ENCODE measurements at places on chromosomes 5 and 9.

DNA sequence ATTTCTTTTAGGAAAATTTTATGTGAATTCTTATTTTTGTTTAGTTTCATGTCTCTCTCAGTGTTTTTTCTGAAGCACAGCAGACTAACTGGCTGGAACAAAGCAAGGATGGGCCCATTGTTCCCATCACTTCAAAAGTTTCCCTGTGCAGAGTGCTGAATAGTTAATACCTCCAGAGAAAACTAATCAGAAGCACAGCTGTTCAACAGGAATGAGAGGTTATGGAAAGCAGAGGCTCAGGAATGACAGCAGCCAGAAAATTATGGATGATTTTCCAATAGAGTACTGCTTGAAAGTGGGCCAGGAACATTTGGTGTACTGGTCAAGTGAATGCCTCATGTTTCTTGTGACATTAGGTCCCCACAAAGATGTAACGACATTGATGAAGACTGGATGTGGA lies 173.0 kb upstream of the TARS1 start:
- no peak for DNase-seq

DNA sequence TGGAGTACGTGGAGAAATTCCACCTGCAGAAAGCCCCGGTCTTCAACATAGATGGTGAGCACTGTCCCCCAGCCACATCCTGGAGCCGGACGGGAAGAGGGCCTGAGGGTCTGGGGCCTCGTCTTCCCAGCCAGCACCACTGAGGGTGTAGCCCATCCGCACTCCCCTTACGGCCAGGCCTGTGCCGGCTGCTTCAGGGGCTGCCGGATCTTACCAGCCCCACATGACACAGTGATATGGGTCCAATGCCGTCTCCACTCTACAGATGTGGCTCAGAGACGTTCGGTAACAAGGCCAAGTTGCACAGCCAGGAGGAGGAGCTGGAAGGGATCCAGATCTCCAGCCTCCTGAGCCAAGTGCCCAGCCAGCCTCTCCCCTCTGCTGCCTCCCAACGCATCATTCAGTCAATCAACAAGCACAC lies 21.3 kb downstream of the GLT6D1 start:
- DNase-seq, result no peak

DNA sequence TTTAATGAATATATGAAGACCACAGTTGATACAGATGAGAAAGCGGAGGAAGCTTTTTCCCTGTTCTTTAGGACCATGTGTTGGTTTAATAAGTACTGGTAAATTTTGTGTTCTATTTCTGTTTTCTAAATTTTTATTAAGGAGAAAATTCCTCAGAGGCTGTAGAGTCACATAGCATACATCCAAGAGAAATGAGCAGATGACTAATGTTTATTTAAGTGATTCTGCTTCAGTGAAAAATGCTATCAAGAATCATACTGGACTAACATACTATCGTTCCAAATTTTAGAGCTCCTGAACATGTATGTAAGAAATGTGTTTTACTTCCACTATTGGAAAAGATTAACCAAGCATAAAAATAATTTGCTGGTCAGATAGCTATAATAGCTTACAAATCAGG lies 115.0 kb downstream of the KIAA1958 start:
- DNase-seq, result no peak

- no peak for DNase-seq
Observed at GRCh38 chr5:143713047-143714003, 98.6 kb upstream of the HMHB1 start.

DNA sequence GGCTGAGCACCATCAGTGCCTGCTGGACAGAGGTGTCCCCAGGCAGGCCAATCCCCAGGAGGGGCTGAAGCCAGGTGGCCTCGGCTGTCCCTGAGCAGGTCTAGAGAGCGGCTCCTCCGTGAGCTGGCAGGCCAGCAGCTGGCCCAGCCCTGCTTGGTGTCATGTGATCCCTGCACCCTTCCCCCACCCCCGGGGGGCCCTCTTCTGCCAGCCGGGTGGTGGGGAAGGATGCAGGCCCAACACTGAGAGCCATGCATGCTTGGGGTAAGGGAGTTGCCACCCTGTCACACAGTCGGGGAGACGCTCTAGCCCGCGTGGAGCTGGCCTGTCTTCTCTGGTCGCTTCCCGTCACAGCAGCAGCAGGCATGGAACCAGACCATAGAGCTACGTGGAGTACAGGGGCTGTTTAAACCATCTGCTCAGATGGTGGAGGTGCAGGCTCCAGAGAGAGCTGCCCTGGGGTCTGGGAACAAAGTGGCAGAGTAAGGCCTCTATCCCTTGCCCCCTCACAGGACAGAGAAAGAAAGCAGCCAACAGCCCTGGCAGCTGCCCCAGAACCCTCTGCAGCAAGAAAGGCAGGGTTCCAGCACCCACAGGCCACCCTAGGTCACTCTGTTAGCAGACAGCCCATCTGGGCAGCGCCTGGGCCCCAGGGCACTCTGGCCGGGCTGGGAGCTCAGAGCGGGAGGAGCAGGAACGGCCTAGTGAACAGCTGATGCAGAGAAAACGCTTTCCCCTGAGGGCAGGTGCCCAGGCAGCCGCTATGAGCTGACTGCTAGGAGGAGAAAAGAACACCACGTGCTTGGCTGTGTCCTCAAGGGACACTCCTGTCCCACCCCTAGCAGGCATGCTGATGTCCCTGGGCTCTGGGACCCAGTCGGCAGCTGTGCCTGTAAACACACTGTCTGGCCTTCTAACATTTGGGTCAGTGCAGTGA lies 6.8 kb downstream of the RALGDS start:
- no peak for DNase-seq

DNA sequence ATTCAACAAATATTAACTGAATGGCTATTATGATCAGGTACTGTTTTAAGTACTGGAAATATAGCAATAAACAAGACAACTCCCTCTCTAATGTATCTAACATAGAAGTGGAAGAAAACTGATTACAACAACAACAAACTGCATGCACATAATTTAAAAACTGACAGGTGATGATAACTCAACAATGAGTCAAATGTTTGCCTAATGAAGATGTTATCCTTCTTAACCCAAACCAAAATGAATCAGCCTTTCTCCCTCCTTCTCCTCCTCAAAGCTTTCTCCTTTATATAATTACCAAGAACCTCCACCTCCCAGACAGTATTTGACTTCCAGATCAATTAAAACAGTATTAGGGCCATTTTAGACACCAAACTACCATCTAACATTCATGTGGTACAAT lies 49.3 kb downstream of the RICTOR start:
- no peak for DNase-seq

GRCh38 chr5:138661291-138661960 lies 86.2 kb upstream of the HSPA9 start:
- no peak for DNase-seq

GRCh38 chr9:26357803-26358344 lies 534.7 kb downstream of the CAAP1 start:
- DNase-seq, result no peak

- no peak for DNase-seq
Observed at GRCh38 chr5:14009575-14009974, 65.1 kb upstream of the DNAH5 start.

GRCh38 chr5:85990998-85991397 lies 626.7 kb upstream of the COX7C start:
- DNase-seq, result no peak

All from smooth muscle cell of the brain vasculature (primary cell).